ENCODE measurements at places on chromosomes 7 and 10.

DNA sequence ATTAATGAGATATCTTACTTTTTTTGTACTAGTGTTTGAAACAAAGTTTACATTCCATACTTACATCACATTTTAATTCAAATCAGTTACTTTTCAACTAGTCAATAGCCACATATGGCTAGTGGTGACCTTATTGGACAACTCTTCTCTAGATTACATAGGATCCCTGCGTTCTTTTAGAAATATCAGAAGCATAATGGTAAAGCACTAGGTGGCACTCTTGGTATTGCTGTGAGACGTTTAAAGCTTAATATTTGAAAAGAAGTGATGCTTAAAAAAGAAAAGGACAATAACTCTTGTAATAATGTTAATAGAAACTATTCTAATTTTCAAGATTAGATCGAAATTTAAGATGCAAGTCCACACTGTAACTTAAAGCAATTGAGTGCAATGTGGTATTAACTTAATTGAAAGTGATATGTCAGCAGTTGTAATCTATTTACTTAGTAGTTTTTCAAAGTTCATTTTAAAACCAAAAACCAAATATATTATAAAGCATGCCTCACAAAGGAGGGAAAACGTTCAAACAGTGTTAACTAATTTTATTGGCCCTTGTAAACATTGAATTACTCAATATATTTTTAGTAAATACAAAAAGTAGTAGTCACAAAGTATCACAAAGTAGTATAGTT lies 339.1 kb downstream of the ATRNL1 start:
- peak; percentile 0 for DNase-seq

GRCh38 chr7:90312745-90313144 lies 8.4 kb downstream of the FAM237B start:
- peak; percentile 3 for DNase-seq

- DNase-seq = peak; percentile 89
Observed at GRCh38 chr7:28408960-28409715, 3.2 kb upstream of the CREB5 start.

DNA sequence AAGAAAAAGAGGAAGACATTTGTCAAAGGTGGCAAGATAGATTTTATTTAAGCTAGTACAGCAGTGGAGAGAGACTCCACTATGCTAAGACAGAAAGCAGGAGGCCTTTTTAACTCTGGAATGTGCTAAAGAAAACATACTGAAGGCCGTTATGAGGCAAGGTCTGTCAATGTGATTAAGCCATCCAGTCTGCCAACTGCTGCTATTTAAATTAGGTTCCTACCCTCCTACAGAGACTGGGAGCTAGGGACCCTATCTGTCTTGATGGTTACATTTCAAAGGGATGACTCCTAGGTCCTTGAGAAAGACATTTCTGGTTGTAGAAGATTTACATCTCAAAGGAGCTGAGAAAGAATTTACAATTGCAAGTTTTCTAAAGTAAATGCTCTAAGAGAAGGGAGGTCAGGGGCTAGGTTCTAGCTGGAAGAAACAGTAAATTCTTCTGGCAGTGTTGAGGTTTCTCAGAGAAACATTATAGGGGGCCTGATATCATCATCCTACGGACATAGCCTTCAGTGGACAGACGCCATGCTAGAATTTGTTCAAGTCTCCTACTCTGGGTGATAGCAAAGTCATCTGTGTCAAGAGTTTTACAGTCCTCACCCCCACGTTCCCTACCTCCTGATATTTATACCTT lies 211.6 kb downstream of the PHF14 start:
- DNase-seq = peak; percentile 33

DNA sequence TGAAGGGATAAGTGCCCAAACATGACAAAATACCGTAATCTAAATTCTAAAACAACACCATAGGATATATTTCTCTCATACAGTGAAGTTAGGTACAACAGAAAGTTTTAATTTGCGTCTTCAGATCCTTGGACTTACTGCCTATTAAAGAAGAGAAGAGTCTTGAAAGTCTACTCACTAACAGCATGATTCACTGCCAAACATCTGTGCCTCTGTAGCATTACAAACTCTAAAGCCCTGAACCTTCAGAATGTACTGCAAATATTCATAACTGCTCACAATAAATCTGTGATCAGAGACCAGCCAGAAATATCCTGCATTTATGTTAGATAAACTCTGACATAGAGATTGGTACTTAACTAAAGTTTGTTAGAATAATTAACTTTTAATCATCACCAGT lies 365.3 kb downstream of the PARD3 start:
- DNase-seq = peak; percentile 37

DNA sequence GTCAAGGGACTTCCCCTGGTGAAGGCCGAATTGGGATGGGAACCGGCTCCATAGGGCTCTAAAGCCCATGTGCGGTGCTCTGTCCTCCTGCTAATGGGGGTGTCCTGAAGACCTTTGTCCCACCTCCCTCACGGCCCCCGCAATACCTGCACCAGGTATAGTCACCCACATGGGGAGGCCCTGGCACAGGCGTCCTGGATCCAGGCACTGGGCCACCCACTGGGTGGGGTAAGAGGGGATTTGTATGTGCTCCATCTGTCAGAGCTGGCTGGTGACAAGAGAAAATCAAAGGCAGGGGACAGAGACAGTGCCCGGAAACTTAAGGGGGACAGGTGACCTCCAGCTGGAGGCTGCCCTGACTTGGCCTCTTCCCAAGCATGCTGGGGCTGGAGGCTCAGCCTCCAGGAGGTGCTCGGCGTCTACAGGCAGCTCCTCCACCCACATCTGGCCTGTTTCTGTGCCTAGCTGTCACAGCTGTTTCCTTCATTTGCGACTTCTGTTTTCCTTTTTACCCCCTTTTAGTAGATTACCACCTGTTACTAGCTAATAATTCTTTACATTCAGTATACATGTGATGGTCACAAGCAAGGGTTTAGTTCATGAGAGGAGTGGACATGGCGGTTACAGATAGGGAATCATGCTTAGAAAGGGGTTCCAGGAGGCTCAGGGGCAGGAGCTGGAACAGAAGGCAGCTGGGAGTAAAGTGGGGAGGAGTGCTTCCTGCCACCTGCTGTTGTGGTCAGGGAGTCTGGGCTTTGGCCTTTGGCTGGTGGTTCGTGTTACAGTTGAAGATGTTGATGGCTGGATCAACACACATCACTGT lies 2.3 kb upstream of the CUZD1 start:
- DNase-seq = no peak

- DNase-seq = peak; percentile 71
Observed at GRCh38 chr10:89100680-89101079, 106.4 kb downstream of the CH25H start.

GRCh38 chr7:31133497-31133896 lies 81.4 kb downstream of the ADCYAP1R1 start:
- no peak for DNase-seq

GRCh38 chr7:142717453-142717852 lies 31.8 kb upstream of the PRSS1 start:
- no peak for DNase-seq

DNA sequence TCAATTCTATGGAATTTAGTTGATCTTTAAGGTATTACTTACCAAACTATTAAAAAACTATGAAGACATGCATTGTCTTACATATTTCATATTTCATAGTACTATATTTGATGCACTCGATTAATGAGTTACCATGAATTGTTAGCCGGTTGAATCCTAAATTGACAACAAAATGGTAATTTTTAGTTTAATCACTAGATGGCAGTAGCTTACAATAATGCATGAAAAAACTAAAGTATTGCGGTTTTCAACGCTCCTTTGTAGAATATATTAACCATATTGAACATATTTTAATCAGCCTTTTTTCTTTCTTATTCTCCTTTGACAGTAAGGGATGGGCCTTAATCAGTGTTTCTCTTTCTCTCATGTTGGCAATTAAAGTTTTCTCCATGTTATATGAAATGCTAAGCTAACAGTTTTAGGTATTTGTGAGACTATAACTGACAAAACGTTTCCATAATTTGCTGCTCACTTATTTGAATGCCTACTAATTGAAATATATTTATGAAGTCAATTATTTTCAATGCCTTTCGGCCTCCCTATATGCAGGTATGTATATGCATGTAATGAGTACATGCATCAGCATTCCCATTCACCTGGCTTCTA lies 48.5 kb upstream of the ARL4A start:
- peak; percentile 35 for DNase-seq

- no peak for DNase-seq
Observed at GRCh38 chr7:78588393-78588792, 789.8 kb downstream of the PHTF2 start.
